ENCODE measurements at places on chromosomes 11 and 22. TPM values are rescaled to one million over a fixed set of nuclear protein-coding genes. Genes with fewer than 3 reads are reported as not detected.

- H3K36me3 ChIP-seq = peaks cover 30% of the 10 kb centered on the region
- no peaks in the 10 kb centered on the region for H3K27me3 ChIP-seq
- H3K27ac ChIP-seq = peak overlapping the region; percentile 53
- H3K4me1 ChIP-seq = peaks cover 48% of the 10 kb centered on the region
- no peak for DNase-seq
- H3K4me3 ChIP-seq = no peak overlapping the region
Measured at GRCh38 chr11:122804161-122804560, 34.1 kb upstream of the CRTAM start.

GRCh38 chr11:87141980-87142514, 104.3 kb downstream of the TMEM135 start:
- H3K4me1 ChIP-seq = peaks cover 30% of the 10 kb centered on the region
- H3K27me3 ChIP-seq = no peaks in the 10 kb centered on the region
- H3K4me3 ChIP-seq = no peak overlapping the region
- DNase-seq = no peak
- H3K27ac ChIP-seq = no peak overlapping the region

- H3K27me3 ChIP-seq = no peaks in the 10 kb centered on the region
- H3K4me1 ChIP-seq = no peaks in the 10 kb centered on the region
- H3K4me3 ChIP-seq = no peak overlapping the region
- no peak for DNase-seq
Measured at GRCh38 chr22:45787759-45788158, 116.1 kb downstream of the ATXN10 start.

DNA sequence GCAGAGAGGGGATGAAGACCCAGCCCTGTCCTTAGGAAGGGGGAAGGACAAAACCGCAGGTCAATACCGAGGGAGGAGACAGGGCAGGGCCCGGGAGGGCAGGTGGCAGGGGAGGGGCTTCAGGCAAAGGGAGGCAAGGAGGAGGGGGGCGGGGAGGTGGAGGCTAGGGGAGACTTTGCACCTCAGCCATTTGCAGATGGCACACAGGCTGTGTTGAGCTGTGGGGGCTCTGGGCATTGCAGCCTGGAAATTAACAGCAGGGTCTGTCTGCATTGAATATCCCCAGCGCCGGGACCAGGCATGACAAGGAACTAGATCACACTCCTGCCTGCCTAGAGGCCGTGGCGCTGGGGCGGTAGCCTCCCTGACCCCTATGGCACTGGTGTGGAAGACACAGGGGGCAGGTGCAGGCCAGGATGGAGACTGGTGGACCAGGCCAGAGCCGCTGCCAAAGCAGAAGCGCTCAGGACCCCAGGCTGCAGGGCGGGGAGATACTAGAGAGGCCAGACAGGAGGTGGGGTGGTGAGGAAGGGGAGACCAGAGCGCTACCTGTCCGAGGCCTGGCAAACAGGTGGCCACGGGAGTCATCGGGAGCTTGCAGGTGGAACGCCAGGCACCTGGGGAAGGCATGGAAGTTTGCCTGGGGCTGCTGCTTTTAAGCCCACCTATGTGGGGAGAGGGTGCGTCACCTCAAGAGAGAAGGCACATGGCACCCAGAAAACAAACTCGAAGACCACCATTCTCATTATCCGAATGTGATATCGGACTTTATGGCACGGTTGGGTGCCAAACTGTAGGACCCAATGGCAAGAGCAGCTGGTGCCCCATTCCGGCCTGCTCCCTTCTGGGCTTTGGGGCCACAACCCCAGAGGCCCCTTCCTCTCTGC, 11.5 kb downstream of the CBX6 start:
- no peak for DNase-seq
- no peak overlapping the region for H3K4me3 ChIP-seq
- peaks cover 3% of the 10 kb centered on the region for H3K36me3 ChIP-seq
- peaks cover 3% of the 10 kb centered on the region for H3K4me1 ChIP-seq
- no peak overlapping the region for H3K27ac ChIP-seq

DNA sequence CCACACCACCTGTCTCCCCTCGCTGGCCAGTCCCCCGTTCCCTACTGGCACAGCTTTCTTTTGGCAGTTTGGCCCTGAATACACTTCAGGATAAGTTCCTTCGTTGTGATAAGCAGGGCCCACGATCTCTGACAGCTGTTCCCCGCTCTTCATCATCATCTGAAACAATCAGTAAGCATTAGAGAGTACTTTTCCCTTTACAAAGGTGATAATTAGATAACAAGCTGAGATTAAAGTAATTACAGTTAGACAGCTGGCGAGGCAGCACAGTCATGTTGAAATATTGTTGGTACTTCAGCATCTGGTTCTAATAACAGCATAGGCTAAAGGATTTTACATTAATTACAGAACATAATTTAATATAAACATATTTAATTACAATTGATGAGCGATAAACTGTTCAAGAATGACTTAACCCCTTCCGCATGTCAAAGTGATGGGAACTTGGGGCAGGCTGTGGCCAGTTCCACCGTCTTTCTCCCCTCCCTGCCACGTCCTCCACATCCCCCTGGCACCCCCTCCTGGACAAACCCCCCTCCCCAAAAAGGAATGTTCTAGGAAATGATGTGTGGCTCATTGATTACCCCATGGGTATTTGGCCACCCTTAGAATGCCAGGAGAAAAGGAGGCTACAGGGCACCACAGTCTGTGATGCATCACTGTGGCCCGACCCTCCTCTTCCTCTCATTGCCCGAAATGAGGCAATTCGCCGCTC, 134.9 kb downstream of the RCN1 start:
- H3K4me1 ChIP-seq = no peaks in the 10 kb centered on the region
- no peak overlapping the region for H3K27ac ChIP-seq
- H3K27me3 ChIP-seq = peaks cover 3% of the 10 kb centered on the region

DNA sequence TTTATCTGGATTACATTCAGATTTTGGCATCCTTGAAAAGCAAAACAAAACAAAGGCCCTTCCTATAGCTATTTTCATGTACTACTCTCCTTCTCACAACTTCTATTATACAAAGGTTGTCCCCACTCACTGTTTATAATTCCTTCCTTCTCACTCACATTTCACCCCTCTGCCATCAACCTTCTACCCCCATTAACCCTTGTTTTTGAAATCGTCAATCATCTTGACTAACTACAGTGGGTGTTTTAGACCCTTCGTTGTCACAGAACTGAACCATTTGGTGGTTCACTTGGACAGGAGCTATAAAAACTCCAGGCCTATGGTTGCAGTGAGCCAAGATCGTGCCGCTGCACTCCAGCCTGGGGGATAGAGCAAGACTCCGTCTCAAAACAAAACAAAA, 639.4 kb downstream of the OPCML start:
- H3K4me1 ChIP-seq = no peaks in the 10 kb centered on the region
- H3K27me3 ChIP-seq = peaks cover 3% of the 10 kb centered on the region
- no peak for DNase-seq
- H3K4me3 ChIP-seq = no peak overlapping the region
- no peak overlapping the region for H3K27ac ChIP-seq

GRCh38 chr11:107257710-107258109, 199.9 kb downstream of the CWF19L2 start:
- no peak overlapping the region for H3K4me3 ChIP-seq
- no peak for DNase-seq
- no peaks in the 10 kb centered on the region for H3K36me3 ChIP-seq
- no peaks in the 10 kb centered on the region for H3K4me1 ChIP-seq

DNA sequence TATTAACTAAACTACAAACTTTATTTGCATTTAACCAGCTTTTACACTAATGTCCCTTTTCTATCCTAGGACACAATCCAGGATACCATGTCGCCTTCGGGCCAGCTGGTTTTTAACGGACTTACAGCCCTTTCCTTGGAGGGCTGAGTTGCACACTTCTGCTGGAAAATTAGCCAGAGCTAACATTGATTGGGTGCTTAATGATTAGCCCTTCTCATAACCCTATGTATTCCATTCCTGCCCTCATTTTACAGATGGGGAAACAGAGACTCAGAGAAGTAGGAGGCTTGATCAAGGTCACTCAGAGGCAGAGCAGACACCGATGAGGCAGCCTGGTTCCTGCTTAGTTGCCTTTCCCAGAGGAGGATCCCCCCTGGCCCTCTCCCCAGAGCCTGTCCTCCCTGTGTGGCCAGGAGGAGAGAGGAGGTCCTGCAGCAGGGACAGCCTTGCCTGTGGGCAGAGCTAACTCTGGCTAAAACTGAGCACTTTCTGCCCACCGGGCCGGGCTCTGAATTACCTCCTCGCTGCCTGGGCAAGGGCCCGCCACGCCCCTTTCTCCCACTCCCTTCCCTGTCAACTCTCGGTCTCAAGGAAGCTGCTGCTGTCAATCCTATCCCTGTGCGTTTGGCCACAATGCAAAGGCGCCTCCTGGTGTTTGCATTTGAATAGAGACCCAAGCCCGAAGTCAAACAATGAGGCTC, 59.6 kb upstream of the PAX6 start:
- H3K36me3 ChIP-seq = no peaks in the 10 kb centered on the region
- DNase-seq = peak; percentile 47
- H3K27me3 ChIP-seq = peaks cover 22% of the 10 kb centered on the region
- no peak overlapping the region for H3K4me3 ChIP-seq
- no peak overlapping the region for H3K27ac ChIP-seq

DNA sequence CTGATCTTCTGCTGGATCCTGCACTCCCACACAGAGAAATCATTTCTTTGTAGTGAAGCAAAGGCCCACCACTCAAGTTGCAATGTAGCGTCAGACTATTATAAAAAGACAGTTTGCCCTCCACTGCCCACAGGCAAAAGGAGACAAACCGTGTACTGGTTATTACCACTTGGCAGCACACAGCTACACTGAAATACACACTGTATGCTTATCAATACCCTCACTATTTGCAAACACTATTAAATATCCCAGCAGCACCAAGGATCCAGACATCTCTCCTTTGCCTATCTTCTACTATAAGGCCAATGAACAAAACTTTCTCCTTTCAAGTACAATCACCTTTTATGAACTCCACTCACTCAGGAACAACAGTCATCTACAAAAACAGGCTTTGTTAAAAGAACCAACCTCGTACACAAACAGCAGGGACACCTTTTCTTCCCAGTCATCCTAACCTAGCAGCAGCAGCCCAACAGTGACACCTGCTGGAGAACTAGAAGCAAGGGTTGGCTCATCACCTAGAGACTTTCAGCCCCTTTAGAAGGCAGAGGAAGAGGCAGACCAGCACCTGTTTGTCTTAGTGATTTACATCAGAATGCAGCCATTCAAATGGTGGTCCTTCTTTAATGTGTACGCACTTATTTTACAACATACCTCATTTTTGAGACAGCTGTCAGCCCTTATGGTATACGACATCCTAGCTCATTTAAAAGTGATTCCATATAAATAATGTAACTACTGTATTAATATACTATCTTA, 56.1 kb downstream of the AMBRA1 start:
- no peaks in the 10 kb centered on the region for H3K27me3 ChIP-seq
- peaks cover 7% of the 10 kb centered on the region for H3K36me3 ChIP-seq
- peak overlapping the region; percentile 8 for H3K27ac ChIP-seq
- no peak overlapping the region for H3K4me3 ChIP-seq
- peak; percentile 70 for DNase-seq

GRCh38 chr22:28882545-28882877, 861 bp upstream of the ZNRF3 start:
- H3K4me3 ChIP-seq = peak overlapping the region; percentile 75
- H3K27ac ChIP-seq = peak overlapping the region; percentile 80
- peaks cover 26% of the 10 kb centered on the region for H3K27me3 ChIP-seq
- no peaks in the 10 kb centered on the region for H3K36me3 ChIP-seq

GRCh38 chr11:14081581-14082231, 119.2 kb downstream of the SPON1 start:
- H3K27ac ChIP-seq = no peak overlapping the region
- DNase-seq = no peak
- H3K4me1 ChIP-seq = peaks cover 39% of the 10 kb centered on the region
- no peak overlapping the region for H3K4me3 ChIP-seq
- H3K27me3 ChIP-seq = no peaks in the 10 kb centered on the region

DNA sequence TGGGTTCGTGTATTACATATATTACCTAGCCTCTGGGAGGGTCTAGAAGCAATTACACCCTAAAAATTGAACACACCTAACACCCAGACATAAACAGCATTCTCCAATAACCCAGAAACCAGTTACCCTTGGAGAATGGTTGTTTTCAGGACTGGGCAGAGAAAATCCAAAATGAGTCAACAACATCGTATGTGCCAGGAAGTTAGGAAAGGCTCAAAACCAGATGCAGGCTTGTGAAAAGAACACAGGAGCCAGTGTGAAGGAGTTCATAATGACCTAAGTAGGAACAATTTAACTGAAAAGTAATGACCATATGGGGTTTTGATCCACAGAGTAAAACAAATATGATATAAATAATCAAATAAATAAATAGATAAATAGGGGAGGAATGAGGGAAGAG, 5.1 kb upstream of the CLPB start:
- no peaks in the 10 kb centered on the region for H3K27me3 ChIP-seq
- H3K36me3 ChIP-seq = no peaks in the 10 kb centered on the region
- no peak overlapping the region for H3K27ac ChIP-seq

- H3K27me3 ChIP-seq = peaks cover 12% of the 10 kb centered on the region
- H3K36me3 ChIP-seq = no peaks in the 10 kb centered on the region
- H3K4me3 ChIP-seq = no peak overlapping the region
- no peak overlapping the region for H3K27ac ChIP-seq
- no peaks in the 10 kb centered on the region for H3K4me1 ChIP-seq
Measured at GRCh38 chr22:49190816-49191505, 636.7 kb downstream of the BRD1 start.

GRCh38 chr11:115806056-115806455, 301.8 kb upstream of the CADM1 start:
- H3K27me3 ChIP-seq = no peaks in the 10 kb centered on the region
- H3K4me3 ChIP-seq = no peak overlapping the region
- H3K36me3 ChIP-seq = no peaks in the 10 kb centered on the region
- H3K27ac ChIP-seq = no peak overlapping the region
- DNase-seq = no peak
- no peaks in the 10 kb centered on the region for H3K4me1 ChIP-seq

- H3K4me3 ChIP-seq = no peak overlapping the region
- no peaks in the 10 kb centered on the region for H3K4me1 ChIP-seq
- no peaks in the 10 kb centered on the region for H3K36me3 ChIP-seq
- DNase-seq = no peak
Measured at GRCh38 chr11:126384449-126385070, 29.1 kb downstream of the ST3GAL4 start.

GRCh38 chr11:93389737-93390136, 59.2 kb downstream of the DEUP1 start:
- no peaks in the 10 kb centered on the region for H3K4me1 ChIP-seq
- H3K36me3 ChIP-seq = no peaks in the 10 kb centered on the region
- no peak overlapping the region for H3K27ac ChIP-seq
- peaks cover 3% of the 10 kb centered on the region for H3K27me3 ChIP-seq

The SLC35F2 gene
- total RNA-seq = 26.8 TPM

The THRSP gene
- not detected for total RNA-seq

The SLC22A12 gene
- total RNA-seq = not detected

The CD248 gene
- total RNA-seq = 16.3 TPM

The POU2AF1 gene
- total RNA-seq = 3.6 TPM

The PHETA2 gene
- 1.3 TPM for total RNA-seq

The ARL14EP gene
- 28.3 TPM for total RNA-seq
